ENCODE measurements at places on chromosomes 1 and 21.

DNA sequence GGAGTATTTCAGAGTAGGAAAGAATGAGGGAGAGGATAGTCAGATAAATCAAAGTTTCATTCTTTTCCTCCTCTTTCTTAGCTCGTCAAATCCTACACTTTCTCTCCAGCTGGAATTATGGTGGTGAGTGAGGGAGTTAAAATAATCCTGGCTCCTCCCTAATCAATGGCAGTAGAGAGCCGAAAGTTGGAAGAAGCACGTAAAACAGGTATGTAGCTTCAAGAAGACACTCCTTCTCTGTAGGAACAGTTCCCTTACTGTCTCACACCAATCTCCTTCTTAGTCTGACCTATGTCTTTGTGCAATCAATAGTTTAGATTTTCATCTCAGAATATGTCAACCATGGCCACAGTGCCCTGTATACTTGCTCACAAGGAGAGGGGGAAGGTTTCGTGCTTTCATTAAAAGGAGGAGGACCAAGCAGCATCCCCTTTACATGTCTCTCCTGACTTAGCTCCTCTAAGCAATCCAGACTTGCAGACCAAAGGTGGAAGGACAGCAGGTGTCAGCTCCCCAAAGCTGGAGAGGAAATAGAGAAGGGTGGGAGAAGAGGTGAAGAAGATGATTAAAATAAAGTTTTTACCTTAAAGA lies 878 bp downstream of the MINDY1 start:
- no peak for DNase-seq

GRCh38 chr1:210448297-210448892 lies 119.7 kb downstream of the HHAT start:
- DNase-seq = no peak

DNA sequence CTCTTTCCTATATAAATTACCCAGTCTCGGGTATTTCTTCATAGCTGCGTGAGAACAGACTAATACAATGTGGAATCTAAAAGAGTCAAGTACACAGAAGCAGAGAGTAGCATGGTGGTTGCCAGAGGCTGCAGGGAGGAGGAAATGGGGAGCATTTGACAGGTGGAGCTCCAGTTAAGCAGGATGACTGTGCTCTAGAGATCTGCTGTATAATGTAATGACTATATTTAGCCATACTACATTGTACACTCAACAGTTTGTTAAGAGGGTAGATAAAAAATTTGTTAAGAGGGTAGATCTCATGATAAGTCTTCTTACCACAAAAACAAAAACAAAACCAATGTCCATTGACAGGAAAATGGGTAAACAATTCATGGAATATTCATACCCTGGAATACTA lies 82.1 kb downstream of the MT1HL1 start:
- no peak for DNase-seq

DNA sequence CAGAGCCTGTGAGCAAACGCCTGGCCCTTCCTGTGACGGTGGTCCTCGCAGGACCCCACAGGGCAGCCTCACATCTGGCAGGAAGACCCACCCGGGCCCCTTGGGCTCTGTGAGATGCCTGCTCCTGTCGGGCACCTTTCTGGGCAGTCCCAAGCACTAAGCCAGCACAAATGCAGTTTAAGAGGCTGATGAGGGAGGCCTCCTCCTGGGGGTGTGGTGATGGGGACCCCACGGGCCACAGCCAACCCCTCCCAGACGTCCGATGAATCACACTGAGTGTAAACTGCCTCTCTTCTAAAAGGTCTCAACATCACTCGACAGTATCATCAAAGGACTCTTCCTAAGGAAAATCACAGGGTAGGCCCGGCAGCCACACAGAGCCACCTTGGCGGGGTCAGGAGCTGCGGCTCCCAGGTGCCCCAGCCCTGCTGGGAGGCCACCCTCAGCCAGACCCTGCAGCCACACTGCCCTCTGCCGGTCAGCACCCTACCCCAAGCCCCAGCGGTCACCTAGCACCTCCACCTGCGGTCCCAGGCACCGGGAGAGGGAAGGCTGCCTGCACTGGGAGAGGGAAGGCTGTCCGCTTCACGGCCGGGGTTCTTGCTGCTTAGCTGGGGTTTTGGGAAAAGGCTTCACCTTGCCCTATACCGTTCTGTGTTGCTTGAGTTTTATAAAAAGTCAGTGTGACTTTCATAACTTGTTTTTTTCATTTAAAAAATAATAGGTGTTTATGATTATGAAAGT lies 3.9 kb upstream of the PRKCZ start:
- DNase-seq = no peak

DNA sequence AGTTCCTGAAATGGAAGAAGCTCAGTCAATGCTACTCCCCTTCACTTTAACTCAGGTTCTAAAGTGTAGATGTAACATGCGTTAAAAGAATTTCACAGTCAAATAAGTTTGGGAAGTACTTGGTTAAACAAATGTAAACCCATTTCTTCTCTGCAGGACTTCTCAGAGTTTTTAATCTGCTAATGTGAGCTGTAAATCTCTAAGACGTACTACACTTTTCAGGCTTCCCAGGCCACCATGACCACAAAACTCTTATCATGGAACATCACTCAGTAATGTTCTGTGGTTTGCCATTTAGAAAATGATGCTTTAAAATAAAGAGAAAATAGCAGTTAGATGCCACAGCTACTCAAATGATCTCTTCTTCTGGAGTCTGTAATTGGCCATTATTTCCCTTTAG lies 104.3 kb downstream of the HHIPL2 start:
- DNase-seq = no peak

GRCh38 chr1:151458802-151459330 lies 428 bp downstream of the POGZ start:
- no peak for DNase-seq

GRCh38 chr1:61926597-61926996 lies 184.3 kb downstream of the PATJ start:
- no peak for DNase-seq
